Activated CD4-positive, alpha-beta T cell treated with anti-CD3 and anti-CD28 coated beads for 24 hours (primary cell): ENCODE measurements at places on chromosomes 7 and 10.

- no peak for DNase-seq
Observed at GRCh38 chr7:98956937-98957336, 78.6 kb downstream of the TRRAP start.

DNA sequence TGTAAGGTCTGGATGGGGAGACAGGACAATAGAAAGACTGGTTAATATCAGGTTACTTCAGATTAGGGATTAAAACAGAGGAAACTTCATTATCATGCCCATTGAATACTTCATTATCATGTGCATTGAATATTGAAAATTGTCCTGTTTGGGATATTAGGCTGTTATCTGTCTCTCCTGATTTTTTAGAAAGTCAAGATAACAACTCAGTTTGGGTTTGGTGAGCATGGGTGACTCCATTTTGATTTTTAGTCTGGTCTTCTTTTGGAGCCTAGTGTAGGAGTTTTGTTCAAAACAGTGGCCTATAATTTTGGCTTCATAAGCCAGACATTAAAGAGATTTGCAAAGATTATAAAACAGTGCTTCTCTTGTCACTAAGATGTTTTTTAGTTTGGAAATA lies 95.5 kb downstream of the ADK start:
- no peak for DNase-seq

GRCh38 chr7:106138776-106139175 lies 26.7 kb upstream of the SYPL1 start:
- no peak for DNase-seq

DNA sequence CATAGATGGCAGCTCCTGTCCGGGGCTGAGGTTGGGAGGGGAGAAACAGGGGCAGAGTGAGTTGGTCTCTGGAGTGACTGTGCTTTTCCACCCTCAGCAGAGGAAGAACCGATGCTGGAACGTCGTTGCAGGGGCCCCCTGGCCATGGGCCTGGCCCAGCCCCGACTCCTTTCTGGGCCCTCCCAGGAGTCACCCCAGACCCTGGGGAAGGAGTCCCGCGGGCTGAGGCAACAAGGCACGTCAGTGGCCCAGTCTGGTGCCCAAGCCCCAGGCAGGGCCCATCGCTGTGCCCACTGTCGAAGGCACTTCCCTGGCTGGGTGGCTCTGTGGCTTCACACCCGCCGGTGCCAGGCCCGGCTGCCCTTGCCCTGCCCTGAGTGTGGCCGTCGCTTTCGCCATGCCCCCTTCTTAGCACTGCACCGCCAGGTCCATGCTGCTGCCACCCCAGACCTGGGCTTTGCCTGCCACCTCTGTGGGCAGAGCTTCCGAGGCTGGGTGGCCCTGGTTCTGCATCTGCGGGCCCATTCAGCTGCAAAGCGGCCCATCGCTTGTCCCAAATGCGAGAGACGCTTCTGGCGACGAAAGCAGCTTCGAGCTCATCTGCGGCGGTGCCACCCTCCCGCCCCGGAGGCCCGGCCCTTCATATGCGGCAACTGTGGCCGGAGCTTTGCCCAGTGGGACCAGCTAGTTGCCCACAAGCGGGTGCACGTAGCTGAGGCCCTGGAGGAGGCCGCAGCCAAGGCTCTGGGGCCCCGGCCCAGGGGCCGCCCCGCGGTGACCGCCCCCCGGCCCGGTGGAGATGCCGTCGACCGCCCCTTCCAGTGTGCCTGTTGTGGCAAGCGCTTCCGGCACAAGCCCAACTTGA lies 2.7 kb downstream of the REPIN1 start:
- DNase-seq, result no peak

DNA sequence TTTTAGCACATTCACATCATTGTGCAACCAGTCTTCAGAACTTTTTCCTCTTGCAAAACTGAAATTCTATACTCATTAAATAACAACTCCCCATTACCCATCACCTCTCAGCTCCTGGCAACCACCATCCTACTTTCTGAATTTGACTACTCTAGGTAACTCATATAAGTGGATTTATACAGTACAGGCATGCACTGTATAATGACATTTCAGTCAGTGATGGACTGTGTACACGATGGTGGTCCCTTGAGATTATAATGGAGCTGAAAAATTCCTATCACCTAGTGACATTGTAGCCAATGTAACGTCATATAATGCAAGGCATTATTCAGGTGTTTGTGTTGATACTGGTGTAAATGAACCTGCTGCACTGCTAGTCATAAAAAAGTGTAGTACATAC lies 60.1 kb downstream of the BTRC start:
- DNase-seq, result no peak

DNA sequence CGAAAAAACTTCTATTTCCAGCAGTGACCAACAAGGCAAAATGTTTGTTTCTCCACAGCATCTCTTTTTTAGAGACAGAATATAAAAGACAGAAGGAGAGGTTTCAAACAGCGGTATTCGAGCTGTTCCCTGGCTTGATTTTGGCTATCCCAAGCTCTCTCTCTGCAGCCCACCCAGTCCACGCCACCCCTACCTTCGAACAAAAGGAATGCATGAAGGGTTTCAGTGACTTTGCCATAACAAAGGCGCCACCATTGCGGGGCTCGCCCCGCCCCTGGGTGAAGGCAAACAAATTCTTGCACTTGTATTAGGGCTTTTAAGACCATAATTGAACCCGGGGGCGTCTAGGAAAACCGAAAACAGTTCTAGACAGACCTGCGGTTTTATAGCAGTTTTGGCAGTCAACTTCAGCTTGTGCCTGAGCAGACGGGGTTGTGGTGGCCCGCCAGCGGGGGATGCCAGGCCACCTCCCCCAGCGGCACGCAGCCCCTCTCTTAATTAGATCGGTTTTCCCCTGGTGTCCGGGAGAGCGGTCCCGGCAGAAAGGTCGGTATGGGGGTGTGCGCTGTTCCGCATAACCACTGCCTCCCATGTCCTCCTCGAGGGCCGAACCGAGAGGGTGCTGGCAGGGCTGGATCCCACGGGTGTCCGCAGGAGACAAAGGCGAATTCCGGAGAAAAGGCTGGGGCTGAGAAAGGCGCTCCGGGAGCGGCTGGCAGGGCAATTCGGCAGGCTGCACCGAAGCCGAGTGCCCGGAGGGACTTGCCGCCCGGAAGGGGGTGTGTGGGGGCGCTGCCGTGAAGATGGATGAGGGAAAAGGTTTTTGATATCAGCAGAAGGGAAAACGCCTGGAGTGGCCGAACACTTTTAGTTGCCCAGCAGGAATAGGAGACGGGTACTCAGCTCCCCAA lies 2.7 kb upstream of the HOXA11 start:
- no peak for DNase-seq

- no peak for DNase-seq
Observed at GRCh38 chr7:77223261-77223660, 23.6 kb upstream of the FGL2 start.

DNA sequence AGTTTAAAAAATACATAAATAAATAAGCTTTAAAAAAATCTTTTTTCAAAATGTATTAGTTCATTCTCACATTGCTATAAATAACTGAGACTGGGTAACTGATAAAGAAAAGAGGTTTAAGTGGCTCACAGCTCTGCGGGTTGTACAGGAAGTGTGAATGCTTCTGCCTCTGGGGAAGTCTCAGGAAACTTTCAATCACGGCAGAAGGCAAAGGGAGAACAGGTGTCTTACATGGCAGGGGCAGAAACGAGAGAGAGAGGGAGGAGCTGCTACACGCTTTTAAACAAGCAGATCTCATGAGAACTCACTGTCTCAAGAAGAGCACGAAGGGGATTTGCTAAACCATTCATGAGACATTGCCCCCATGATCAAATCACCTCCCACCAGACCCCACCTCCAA lies 114.6 kb downstream of the DNAJC1 start:
- no peak for DNase-seq

GRCh38 chr7:124366118-124366517 lies 333.3 kb upstream of the TMEM229A start:
- DNase-seq, result no peak

- DNase-seq, result no peak
Observed at GRCh38 chr7:132953468-132953867, 128.4 kb downstream of the CHCHD3 start.

DNA sequence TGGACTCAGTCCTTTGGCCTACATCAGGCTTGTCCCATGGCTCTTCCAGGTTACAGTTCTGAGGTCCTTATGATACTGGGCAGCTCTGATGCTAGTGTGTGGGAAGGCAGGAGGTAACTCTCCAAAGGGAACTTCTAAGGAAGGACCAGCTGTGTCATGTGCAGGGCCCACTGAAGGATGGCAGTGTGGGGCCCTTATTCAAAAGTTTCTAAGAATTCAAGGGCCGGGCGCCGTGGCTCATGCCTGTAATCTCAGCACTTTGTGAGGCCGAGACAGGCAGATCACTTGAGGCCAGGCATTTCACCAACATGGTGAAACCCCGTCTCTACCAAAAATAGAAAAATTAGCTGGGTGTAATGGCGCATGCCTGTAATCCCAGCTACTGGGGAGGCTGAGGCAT lies 254.2 kb upstream of the HABP2 start:
- DNase-seq, result no peak

DNA sequence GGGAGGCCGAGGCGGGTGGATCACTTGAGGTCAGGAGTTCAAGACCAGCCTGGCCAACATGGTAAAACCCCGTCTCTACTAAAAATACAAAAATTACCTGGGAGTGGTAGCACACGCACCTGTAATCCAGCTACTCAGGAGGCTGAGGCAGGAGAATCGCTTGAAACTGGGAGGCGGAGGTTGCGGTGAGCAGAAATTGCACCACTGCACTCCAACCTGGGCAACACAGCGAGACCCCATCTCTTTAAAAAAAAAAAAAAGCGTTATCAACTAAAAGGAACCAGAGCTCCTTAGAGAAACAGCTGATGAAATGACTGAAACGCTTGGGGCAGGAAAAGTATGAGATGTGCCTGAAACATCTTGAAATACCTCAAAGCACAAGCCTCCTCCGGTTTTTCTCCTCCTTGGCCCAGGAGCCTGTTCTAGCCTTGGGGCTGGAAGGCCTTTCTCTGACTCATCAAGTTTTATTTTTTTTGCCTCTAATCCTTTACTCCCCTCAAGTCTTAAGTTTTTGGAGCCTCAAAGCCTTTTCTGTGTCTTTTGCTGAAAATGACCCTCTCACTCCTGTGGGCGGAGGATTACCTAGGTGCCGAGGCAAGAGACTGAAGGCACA lies 2.6 kb upstream of the METTL27 start:
- no peak for DNase-seq

GRCh38 chr10:79410315-79411094 lies 34.9 kb downstream of the ZCCHC24 start:
- no peak for DNase-seq

DNA sequence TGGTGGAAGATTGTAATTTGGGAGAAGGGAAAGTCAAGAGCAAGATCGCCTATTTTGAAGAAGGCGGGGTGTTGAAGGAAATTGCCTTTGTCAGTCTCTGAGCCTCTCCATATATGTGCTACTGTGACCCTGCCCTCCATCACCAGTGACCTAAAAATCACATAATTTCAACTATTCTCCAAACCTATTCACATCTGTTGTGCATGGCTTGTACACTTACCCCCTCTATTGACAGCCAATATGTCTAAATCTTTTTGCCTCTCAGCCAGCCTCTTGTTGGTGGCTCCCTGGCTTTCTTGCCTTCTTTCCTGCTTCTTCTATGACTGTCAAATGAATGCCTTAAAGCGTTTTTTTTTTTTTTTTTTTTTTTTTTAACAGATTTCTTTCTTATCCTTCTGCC lies 295.6 kb downstream of the AUTS2 start:
- no peak for DNase-seq

GRCh38 chr7:120053390-120053961 lies 219.5 kb upstream of the KCND2 start:
- no peak for DNase-seq

- no peak for DNase-seq
Observed at GRCh38 chr10:24333736-24334135, 124.8 kb downstream of the KIAA1217 start.

- DNase-seq, result no peak
Observed at GRCh38 chr7:100467638-100468373, 3.7 kb upstream of the SPACDR start.

DNA sequence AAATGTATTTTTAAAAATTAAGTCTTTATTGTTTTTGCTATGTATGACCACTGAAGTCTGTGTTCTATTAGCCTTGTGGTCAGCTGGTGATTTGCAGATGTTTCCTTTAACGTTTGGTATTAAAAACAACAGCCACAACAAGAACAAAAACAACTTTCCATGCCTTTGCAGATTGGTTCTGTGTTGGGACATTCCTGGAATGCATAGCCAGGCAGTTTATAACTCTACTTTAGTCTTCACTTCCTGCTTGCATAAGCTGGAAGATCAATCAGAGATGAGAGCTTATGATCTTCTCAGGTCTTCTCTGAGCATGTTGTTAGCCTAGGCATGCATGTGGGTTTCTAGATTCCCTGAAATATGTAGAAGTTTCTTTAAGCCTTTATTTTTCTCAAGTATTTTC lies 58.9 kb upstream of the SEMA3C start:
- DNase-seq, result no peak

- no peak for DNase-seq
Observed at GRCh38 chr7:2000746-2001321, 231.9 kb downstream of the MAD1L1 start.
